Activated CD8-positive, alpha-beta T cell treated with anti-CD3 and anti-CD28 coated beads, Interleukin-2, amount 10 ng/mL, durations not matched to agents 7 days and 5 days (primary cell): ENCODE measurements at places on chromosomes 5 and 9.

- DNase-seq = no peak
Measured at GRCh38 chr5:56829137-56829908, 14.0 kb downstream of the MAP3K1 start.

DNA sequence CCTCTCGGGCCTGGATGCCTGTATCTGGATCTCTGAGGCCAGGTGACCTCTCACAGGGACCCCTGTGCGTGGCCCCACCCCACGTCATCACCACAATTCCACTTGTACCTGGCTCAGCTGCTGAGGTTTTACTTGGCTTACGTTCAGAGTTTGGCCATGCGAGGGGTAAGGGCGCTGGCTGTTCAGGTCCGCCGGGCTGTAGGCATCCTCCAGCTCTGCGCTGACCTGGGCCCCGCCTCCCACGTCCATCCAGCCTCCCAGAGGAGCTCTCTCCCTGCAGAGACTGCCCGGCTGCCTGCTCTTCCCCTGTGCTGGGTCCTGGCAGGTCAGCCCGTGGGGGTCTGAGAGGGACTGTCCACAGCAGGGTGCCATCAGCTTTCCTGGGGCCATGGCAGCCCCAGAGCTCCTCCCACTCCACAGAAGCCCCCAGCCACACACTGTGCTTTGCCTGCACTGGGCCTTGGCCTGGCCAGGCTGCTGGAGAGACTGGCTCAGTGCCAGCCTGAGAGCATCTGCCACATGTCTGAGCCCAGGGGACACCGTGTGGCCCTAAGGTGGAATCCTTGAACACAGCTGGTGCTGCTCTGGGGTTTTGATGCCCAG, 43.6 kb downstream of the SLC6A3 start:
- DNase-seq = no peak

GRCh38 chr5:158326256-158326655, 467.3 kb upstream of the CLINT1 start:
- no peak for DNase-seq

GRCh38 chr9:137697193-137697592, 78.4 kb downstream of the EHMT1 start:
- no peak for DNase-seq

DNA sequence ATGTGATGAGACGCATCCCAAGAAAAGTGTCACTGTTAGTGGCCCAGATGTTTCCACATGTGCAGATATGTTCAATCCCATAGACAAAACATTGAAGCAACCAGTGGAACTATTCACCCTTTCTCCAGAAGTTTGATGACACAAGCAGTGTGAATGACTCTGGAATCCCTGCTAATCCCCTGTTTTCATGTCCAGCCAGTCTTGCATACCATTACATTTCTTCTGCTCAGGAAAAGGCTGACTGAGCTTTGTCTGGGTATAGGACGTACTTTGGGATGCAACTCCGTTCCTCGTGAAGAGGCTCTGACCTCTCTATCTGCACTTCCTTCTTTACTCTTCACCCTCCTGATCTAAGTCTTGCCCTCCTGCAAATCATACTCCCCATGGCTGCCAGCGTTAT, 172.4 kb downstream of the NTRK2 start:
- no peak for DNase-seq

- DNase-seq = no peak
Measured at GRCh38 chr5:115586525-115587146, 15.6 kb downstream of the TICAM2 start.

DNA sequence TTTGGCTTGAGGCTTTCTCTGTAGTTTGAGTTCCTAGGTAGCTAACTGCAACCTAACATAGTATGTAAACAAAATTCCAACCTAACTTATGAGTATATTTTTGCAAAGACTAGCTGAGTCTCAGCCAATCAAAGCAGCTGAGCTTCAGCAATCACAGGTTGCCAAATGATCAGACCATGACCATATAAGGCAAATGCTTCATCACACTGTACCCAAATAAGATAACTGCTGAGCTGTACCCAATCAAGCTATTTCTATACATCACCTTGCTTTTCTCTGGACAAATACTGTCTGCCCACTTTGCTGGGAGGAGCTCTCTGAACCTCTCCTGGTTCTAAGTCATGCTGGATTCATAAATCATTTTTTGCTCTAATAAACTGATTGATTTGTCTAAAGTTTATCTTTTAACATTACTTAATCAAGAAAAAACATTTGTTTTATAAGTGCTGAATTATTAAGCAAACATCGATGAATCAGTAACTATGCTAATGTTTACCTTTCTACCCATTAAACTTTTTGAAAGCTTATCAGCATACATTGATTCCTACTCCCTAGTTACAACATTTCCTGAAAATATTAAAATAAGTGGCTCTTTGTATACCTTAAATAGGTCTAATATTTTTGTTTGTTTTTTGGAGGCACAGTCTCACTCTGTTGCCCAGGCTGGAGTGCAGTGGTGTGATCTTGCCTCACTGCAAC, 129.7 kb upstream of the PCA3 start:
- no peak for DNase-seq
